Activated T-cell treated with anti-CD3 and anti-CD28 coated beads for 1 hour (primary cell): ENCODE measurements at places on chromosomes 2 and 18.

- no peak for DNase-seq
Measured at GRCh38 chr18:63141778-63142176, 177.8 kb downstream of the BCL2 start.

DNA sequence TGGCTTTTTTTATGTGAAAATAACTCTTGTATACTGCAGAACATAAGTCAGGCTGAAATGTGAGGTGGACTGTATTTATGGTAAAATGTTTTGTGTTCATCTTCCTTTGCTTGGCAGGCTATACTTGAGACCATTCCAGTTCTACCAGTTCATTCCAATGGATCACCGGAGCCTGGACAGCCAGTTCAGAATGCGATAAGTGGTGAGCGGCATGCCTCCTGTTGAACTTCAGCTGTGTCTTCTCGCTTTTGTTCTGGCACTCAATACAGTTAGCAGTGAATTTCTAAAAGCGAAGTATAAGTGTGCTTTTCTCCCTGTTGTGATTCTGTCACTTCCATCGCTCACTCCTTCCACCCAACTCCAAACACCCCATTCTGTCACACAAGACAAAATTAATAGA, 138.5 kb downstream of the ARHGAP28 start:
- DNase-seq: no peak

- no peak for DNase-seq
Measured at GRCh38 chr2:9071032-9071431, 67.5 kb upstream of the MBOAT2 start.

DNA sequence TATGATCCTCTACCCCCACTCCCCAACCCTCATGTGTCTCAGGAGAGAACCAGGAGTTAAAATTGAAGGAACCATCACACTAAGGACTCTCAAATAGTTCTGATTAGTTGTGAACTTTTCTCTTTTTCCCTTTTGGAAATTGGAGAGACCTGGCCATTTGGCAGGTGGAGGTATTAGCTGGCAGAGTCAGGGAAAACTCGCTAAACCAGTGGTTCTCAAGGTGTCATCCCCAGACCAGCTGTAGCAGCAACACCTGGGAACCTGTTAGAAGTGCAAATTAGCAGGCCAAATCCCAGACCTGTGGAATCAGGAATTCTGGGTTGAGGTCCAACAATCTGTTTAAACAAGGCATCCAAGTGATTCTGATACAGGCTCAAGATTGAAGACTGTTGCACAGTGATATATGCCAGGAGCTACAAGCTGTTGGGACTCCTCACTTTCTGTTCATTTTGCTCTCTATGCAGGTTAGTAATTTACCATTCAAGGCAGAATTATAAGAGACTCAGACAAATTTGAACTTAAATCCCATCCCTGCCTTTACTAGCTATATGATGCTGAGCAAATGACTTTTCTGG, 2.8 kb upstream of the TMEM131 start:
- no peak for DNase-seq

DNA sequence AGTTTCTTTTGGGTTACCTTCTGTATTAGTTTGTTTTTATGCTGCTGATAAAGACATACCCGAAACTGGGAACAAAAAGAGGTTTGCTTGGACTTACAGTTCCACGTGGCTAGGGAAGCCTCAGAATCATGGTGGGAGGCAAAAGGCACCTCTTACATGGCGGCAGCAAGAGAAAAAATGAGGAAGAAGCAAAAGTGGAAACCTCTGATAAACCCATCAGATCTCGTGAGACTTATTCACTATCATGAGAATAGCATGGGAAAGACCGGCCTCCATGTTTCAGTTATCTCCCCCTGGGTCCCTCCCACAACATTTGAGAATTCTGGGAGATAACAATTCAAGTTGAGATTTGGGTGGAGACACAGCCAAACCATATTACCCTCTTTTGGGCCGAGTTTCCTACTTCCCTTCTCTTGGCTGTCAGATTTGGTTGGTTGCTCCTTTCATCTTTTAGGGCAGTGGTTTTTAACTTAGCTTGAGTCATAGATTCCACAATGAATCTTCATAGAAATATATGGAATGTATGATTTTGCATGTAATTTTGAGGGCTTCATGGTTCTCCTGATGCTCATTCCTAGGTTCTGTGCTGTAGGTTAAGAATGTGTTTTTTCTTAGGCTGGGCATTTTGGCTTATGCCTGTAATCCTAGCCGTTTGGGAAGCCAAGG, 44.2 kb downstream of the CEP192 start:
- DNase-seq: no peak

- DNase-seq: no peak
Measured at GRCh38 chr2:29275186-29275585, 160.0 kb downstream of the CLIP4 start.

GRCh38 chr2:113686537-113686936, 59.5 kb downstream of the RABL2A start:
- no peak for DNase-seq

DNA sequence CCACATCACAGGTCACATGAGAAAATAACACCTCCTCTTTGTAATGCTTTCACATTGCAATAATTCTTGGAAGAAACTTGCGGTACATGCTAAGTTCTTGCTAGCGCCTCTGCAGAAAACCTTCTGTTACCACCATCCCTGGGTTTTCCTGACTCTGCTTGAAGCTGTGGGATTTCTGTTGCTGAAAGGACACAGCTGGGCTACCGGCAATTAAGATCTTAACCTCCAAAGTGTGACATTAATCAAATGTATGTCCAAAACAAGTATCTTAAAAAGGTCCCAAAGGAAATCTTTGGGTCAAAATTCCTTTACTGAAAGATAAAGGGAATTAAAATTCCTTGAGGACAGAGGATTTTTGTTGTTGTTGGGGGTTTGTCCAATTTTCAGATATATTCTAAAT, 7.5 kb downstream of the CCBE1 start:
- DNase-seq: no peak

- no peak for DNase-seq
Measured at GRCh38 chr2:168119515-168120141, 127.8 kb downstream of the STK39 start.

DNA sequence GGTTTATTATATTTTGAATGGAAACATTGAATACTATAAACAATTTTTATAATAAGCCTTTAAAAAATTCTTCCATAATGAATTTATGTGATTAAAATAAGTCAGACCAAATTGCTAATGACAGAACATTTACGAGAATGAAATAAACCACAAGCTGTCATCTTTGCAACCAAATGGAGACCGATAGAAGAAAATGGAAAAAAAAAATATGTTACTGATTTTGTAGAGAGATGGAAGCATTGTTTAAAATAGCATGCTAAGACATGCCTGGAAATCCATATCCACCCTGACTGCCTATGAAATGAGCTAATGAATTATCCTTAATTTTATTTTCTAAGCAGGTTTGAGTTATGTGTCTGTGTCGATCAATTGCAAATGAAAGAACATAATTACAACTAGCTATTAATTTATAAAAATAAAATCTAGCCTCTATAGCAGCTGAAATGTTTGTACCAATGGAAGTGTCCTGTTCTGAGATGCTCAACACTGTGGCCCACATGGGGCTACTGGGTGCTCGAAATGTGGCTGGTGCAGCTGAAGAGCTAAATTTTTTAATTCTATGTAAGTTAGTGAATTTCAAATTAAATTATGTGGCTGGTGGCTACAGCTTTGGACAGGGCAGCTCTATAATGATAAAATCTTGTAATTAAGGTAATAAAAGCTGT, 832.8 kb downstream of the RNF144A start:
- DNase-seq: no peak

DNA sequence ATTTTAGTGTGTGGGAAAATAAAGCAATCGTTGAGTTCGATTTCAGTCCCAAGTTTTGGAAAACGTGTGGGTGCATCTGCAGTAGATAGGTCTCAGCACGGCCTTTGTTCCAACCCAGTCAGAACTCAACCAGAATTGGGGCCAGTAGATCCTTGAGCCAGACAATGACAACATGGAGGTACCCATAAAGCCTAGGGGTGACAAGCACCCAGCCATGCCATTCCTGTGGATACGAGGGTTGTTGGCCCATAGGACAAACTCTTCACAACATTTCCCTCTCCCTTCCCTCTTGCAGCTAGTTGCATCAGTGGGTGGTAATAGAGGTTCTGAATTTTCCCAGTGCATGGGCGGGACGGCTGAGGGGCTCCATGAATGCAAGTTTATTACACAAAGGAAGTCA, 60.1 kb downstream of the ST3GAL5 start:
- DNase-seq: no peak

- DNase-seq: no peak
Measured at GRCh38 chr2:54260241-54260595, 4.2 kb upstream of the TSPYL6 start.

GRCh38 chr2:159155320-159155719, 131.2 kb downstream of the WDSUB1 start:
- DNase-seq: no peak

DNA sequence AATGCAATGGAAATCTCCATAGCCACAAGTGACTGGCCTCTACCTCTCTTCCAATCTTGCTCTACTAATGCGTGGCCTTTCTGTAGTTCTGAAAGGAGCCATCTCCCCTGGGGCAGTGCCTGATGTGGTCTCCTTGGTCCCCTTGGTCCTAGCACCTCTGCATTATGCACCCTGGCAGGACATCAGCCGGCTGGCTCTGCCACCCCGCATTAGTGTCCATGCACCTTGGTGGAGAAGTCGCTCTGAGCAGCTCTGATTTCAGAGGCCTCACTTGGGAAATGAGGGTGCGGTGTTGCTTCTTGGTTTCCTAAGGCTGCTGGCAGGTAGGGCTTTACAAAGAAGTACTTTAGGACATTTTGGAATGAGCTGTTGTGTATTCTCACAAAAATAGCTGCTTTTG, 317.9 kb downstream of the GBX2 start:
- no peak for DNase-seq

- DNase-seq: no peak
Measured at GRCh38 chr2:234679741-234680687, 183.1 kb upstream of the ARL4C start.

DNA sequence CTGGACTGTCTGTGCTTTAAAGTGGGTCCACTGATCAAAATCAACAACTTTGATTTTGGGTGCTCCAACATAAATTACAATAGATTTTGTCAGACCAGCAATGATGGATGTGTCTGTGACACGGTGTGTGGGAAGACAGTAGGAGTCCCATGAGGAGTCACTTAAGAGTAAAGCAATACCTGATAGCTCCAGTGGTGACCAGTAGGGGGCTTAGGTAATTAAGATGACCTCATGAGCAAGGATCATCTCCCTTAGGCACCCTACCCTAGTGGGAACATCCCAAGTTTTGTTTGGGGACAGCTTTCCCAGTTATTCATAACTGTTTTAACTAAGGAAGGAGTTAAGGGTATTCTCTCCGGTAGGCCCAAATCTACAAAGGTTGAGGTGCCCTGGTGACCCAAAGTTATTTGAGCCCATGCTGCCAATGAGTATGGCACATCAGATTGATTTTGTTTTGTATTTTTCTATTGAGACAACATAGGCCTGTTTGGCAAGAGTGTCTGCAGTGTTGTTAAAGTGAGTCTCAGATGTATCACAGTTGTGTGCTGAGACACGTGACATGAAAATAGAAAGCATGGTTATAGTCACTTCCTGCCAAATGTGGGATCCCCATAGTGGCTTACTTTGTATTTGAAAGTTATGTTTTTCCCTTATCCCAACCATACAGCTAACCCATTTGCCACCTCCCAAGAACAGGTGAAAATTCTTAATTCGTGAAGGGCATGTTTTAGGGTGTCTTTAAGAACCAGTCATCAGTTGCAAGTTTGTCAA, 1337.6 kb upstream of the SLC39A10 start:
- DNase-seq: no peak

DNA sequence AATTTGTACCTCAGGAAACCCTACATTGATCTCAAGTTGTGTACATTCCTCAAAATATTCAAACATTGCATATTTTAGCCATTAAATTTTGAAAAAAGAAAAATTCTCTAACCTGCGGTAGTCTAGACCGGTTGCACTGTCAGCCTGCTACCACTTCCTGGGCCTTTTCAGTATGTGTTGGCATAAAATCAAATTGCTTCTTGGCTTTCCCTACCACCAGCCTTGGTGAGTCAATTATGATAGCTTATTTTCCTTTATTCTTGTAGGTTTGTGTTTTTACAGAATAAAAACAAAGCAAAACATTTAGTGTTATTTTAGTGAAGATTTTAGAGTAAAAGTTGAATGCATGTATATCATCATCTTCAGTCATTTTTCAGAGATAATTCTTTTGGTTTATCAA, 61.2 kb downstream of the FAM171B start:
- DNase-seq: no peak

- DNase-seq: no peak
Measured at GRCh38 chr2:8472545-8473323, 209.1 kb upstream of the ID2 start.

DNA sequence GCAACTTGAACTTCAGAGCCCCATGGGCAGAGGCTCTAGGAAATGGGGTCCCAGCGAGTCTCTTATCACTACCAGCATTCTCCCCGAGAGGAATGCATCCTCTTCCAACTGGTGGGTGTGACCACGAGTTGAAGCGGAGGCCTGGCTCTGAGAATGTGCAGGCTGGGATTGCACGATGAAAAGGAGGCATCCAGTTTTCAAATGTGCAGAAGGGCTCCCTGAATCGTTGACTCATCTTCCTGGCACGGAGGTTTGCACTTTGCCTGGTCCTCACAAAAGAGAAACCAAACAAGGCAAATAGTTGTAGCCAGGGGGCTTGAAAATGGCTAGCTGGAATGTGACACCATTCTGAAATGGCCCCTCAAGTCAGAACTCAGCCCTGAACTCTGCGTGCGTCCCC, 216.7 kb downstream of the GLI2 start:
- DNase-seq: no peak

GRCh38 chr2:134295441-134295840, 41.6 kb downstream of the MGAT5 start:
- no peak for DNase-seq

DNA sequence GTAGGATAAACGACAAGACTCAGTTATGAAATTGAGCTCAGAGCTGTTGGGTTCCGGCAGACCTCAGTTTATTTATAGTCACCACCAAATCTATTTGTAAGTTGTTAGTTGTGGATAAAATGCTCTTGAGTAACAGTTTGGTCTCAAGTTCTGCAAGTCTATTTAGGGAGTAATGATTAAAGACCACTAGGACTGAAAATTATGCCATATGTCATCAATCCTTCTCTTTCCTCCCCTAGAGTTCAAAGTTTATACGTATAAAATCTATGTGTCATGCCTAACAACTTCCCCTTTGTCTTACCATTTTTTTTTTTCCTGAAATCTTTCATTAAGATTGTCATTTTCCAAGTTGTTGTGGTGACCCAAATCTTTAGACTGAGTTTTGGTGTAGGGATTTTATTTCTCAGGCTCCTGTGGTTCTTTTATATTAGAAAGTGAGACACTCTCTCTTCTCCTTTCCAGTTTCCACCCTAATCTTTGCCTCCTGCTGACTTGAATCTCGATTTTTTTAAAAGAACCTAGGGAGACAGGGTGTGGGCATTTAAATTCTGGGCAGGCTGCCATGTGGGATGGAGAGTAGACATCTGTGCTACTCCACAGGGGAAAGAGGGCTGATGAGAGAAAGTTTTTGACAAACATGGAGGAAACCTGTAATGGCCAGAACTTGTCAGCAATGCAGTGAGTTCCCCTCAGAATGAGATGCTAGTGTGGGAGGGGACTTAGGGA, 51.0 kb downstream of the LAMA3 start:
- no peak for DNase-seq

- DNase-seq: no peak
Measured at GRCh38 chr18:9661564-9661963, 46.5 kb upstream of the RAB31 start.
